ENCODE measurements at places on chromosomes 1 and 21.

DNA sequence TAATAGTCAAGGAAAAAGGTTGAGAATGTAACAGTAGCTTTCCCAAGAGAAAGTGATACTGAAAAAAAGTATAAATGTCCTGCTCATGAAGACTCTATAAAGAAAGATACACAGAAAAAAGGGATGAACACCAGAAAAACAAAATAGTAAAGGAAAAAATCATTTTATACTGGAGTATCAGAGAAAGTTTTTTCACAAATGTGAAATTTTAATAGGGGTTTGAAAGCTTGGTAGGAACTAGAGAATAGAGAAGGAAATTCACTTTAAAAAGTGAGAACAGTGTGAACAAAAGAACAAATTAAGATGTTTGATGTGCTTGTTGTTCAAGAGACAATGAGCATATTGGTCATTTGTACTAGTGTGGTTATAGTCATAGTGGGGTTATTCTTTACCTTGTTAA, 25.6 kb downstream of the UCHL5 start:
- no peak for DNase-seq

DNA sequence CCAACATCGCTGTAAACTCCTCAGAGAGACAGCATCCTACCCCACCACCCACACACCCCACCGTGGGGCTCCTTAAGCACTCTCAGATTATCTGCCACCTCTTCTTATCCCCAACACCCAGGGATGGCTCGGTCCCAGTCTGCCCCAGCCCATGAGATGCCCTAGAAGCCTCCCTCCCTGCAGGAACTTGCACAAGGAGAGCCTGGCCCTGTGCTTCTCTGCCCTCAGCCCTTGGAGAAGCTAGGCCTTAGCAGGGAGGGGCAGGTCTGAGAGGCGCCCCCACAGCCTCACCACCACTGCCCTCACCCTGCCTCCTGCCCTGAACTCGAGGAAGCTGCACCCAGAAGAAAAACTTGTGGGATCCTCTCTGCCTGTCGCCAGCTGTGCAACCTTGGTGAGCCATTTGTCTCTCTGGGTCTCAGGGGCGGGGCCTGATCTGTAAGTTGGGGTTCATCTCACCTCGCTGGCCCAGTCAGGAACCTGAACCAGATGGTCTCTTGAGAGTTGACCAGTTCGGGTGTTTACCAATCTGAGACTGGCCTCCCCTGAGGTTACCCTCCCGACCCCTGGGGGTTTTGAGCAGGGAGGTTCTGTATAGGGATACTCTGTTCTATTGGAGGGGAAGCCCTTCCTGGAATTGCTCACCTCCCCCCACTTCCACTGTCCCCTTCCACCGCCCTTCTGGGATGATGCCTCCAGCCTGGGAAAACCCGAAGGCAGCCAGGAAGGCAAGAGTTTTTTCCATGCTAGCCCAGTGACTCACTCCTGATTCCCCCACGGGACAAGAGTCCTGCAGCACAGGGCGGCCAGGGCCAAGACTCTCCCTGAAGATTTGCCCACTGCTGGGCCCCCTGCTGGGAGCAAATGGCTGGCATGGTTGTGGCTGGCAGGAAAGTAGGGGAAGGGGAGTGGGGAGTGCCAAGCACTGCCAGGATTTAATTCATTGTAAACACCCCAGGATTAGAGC, at the start of gene S100A3:
TSS of gene S100A3 (minus strand) at position 537 of the 967 bp plus-strand sequence. CDS start 773 bp downstream, outside the sequence.
- peak; percentile 97 for DNase-seq

- peak; percentile 98 for DNase-seq
Measured at GRCh38 chr1:201721082-201722049, 107.6 kb upstream of the IPO9 start.

DNA sequence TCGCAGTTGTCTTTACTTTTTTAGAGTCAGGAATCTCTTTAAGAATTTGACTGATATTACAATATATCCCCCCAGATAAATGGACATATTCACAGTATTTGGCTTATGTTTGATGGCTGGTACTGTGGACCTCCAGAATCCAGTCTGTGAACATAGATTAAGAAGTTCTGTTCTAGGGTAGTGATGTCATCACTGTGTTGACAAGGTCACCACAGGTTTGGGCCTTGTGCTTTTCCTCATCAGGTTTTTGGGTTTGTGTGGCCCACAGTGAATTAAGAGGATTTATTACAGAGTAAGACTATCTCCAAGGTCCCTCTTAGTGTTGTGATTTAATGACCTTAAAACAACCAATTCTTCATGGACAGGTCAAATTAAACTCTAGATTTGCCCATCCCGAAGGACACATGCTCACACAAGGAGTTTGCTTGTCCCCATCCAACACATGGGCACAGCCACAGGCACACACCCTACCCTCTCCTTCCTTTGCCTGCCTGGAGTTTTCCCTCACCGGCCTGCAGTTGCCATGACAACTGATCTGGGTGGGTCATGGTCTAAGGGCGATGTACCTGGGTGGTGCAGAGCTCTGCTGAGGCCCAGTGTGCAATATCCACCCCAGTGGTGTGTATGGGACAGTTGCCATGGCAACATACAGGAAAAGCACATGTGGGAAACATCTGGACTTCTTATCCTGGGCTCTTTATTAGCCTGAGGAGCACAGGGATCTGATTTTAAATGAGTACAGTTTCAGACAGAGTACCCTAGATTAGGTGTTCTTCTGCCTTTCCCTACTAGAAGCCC, 98.6 kb downstream of the NAV1 start:
- DNase-seq: peak; percentile 89

DNA sequence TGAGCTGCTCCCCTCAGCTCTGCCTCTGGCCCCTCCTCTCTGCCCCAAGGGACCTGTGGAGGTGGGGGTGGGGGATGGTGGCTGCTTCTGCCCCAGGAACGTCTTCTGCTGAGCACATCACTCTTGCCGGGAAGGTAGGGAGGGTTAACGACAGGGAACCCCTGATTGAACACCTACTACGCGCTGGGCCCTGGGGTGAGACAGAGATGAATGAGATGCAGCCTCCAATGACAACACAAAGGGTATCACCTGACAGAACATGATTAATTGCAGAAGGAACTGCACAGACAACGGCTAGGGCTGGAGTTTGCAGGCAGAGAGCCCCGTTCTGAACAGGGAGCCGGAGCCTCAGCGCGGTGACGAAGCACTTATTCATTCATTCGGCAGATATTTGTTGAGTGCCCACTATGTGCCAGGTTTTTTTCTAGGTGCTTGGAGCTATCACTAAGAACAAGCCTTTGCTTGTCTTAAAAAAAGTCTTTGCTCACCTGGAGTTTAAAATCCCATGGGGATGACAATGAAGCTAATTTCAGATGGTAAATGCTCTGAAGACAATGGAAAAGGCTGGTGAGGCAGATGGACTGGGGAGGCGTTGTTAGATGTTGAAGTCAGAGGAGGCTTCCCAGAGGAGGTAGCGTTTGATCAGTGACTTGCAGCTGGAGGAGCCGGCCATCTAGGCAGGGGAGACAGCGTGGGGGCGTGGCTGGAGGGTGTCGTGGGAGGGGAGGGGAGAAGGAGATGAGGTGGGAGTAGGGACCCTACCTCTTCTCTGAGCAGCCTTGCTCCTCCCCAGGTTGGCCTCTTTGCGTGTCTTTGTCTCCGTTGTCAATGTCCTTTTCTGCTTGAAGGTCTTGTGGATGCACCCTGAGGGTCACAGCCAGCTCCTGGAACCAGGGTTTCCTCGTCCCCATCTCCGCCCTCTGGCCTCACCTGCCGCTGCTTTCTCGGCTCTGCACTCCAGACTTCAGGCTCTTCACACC, 103.1 kb upstream of the CSF3R start:
- no peak for DNase-seq

GRCh38 chr1:64865105-64865757, 101.1 kb downstream of the JAK1 start:
- DNase-seq: no peak

GRCh38 chr21:42467140-42467983, 28.7 kb downstream of the RSPH1 start:
- peak; percentile 34 for DNase-seq

DNA sequence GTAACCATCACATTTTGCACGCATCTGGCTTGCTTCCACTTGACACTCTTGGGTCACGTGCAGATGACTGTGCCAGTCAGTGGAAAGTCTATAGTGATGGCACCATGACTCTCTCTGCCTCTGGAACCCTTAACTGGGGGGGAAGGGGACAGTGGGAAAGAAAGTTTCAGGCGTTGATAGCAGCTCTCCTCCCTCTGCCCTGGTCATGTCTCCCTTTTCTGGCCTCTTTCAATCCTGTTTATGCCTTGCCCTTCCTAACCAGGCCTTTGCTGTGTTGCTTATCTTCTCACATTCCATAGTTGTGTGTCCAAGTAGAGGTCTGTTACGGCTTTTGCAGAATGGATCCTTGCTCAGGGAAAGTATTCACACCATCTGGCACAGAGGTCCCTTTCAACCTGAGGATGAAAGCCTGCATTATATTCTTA, 93.5 kb downstream of the NRDC start:
- DNase-seq: peak; percentile 59

DNA sequence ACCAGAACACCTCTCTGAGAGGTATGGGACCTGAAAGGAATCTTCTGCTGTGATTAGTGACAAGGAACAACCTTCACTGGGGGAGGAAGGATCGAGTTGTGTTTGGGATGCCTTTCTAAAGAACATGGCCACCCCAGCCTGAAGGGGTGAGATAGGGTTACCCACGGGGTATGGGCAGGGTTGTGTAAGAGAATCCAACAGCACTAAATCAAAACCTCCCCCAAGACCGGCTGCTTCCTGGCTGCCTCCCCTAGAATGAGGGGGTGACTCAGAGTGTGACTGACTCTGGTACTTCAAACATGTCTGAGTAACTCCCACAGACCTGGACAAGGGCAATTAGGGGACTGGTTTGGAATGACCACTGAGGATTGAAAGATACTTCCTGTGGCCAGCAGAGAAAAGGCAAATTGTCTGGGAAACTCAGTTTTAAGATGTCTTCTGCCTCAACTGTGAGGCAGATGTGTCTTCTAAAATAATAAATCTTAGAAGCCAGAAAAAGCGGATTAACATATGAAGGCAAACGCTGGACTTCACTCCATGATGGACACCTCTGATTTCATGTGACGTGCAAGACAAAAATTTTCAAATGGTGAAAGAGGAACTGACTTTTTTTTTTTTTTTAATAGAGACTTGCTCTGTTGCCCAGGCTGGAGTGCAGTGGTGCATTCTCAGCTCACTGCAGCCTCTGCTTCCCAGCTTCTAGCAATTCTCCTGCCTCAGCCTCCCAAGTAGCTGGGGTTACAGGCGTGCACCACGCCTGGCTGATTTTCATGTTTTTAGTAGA, 6.7 kb upstream of the PTPN14 start:
- DNase-seq: peak; percentile 86

- DNase-seq: no peak
Measured at GRCh38 chr1:19096036-19096833, 113.8 kb downstream of the UBR4 start.

- no peak for DNase-seq
Measured at GRCh38 chr1:202101184-202101583, 21.5 kb upstream of the GPR37L1 start.

DNA sequence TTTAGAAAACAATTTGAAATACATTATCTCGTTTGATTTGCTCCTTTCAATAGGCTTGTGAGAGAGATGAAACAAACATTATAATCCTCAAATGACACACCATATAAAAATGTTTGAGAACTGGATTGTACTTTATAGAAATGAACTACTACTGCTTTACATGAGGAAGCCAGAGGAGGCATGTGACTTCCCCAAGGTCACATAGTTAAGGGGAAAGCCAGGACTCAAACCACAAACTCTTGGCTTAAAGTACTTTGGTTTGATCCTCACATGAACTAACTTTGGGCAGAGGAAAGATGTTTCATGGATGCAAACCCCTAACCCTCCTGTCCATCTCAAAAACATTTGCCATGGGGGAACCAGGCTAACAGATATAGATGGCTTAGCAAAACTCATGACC, 4.7 kb downstream of the ARHGEF11 start:
- DNase-seq: peak; percentile 56

DNA sequence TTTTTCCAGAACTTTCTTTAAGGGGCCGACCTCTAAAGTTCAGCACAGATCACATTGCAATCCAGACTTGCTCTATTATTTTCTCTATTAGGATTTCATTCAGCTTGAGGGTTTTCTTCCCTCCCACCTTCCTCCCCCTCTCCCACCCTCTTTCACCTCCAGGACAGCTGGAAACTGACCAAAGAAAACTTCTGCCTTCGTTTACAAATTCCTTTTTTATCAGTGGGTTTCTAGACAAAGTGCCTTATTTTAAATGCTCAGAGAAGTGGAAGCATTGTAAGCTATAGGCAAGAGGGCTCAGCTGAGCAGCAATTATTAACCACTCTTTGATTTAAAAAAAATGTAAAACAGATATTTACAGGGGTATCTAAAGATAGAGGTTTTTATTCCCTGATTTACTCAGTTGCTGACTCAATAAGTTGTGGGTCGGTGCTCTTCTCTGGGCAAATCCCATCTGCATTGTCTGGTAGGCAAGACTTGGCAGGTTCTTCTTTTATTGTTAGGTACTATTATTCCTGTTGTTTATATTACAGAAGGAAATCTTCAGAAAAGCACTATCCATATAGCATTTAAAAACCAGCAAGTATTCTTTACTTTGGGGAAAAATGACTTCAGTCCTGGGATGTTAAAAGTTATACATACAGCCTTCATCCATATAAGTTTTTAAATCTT, 277.0 kb upstream of the C1orf105 start:
- DNase-seq: peak; percentile 38

DNA sequence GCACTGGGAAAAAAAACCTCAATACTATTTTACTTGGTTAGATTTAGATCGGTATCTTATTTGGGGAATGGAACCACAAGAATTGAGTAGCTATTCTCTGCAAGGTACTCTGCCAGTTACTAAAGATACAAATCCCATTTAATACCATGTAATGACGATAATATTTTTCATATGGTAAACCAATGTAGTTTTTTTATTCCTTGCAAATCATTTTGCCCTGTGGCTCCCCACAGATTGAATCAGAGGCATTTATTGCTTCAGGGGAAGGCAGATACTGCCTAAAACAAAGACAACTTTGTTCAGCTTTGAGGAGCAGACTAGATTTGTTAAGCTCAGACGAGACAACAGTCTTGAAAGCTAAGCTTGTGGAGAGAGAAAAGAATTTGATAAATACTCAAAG, 226.7 kb upstream of the RUNX1 start:
- DNase-seq: no peak

DNA sequence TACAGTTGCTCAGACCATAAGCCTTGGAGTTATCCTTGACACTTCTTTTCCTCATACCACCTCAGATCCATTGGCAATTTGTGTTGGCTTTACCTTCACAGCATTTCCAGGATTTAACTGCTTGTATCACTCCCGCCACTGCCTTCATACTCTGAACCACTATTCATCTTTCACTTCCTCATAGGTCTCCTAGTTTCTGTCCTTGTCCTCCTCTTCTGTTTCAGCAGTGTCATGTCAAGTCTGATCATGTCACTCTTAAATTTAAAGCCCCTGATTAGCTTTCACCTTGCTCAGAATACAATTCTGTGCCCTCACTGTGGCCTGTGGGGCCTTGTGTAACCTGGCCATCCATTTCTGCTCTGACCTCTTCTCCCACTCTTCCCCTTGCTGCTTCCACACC, 34.7 kb upstream of the C1orf115 start:
- no peak for DNase-seq

Measured in mesenchymal stem cell (in vitro differentiated cells and primary cell).